ENCODE measurements at places on chromosomes 5 and 9.

DNA sequence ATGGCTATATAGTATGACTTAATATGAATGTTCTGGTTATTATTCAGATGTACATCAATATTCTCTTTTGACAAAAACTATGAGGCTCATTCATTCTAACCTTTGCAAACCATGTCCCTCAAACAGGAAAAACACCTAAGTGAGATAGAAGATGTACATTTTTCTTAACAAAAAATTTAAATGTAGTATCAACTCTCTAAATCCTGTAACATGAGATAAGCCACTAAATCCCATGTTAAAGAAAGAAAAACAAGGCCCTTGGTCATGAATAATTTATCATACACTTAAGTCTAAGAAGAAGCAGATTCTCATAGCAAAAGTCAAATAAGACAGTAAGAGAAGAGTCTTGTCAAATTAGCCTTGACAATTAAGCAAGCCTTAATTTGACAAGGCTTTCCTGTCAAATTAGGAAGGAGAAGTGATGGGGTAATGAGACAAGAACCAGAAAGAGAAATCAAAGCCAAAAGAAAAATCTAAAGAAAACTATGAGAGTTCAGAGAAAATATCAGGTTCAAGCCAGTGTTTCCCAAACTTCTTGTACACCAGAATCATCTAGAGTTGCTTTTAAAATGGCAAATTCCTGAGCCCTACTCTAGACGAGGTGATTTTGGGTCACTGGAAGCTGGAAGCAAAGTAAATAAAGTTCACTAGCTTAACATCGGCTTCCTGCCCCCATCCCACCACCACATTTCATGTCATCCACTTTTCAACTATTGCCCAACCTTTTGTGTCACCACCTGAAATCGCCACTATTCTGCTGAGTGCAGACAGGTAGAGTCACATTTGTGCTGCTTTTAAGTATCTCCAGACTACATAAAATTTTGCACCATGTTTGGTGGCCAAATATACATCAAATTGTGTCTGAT lies 76.5 kb downstream of the NR6A1 start:
- peak overlapping the region; percentile 65 for H3K27ac ChIP-seq
- DNase-seq: peak; percentile 79
- peaks cover 22% of the 10 kb centered on the region for H3K4me1 ChIP-seq
- no peak overlapping the region for H3K4me3 ChIP-seq
- no peaks in the 10 kb centered on the region for H3K27me3 ChIP-seq

- H3K4me1 ChIP-seq: no peaks in the 10 kb centered on the region
- H3K4me3 ChIP-seq: no peak overlapping the region
- H3K27me3 ChIP-seq: no peaks in the 10 kb centered on the region
- no peak overlapping the region for H3K27ac ChIP-seq
Observed at GRCh38 chr5:96615223-96615622, 47.0 kb upstream of the CAST start.

DNA sequence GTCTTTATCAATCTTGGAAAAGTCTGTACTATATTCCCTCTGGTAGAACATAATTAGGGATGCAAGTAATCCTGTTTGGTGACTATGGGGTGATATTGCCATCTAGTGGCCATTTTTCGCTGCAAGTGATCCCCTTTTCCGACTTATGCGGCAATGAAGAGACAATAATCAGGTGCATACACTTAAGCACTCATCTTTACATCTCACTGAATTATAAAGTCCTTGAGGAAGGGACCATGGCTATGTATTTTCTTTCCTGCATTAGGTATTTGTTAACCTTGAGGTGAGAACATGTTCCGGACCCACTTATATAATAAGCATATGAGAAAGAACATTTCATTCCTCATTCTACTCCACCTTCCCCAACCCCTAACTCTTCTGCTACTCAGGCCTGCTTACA lies 19.6 kb upstream of the LIX1 start:
- no peak overlapping the region for H3K27ac ChIP-seq
- H3K27me3 ChIP-seq: no peaks in the 10 kb centered on the region
- no peaks in the 10 kb centered on the region for H3K4me1 ChIP-seq
- H3K36me3 ChIP-seq: peaks cover 17% of the 10 kb centered on the region
- H3K4me3 ChIP-seq: no peak overlapping the region

DNA sequence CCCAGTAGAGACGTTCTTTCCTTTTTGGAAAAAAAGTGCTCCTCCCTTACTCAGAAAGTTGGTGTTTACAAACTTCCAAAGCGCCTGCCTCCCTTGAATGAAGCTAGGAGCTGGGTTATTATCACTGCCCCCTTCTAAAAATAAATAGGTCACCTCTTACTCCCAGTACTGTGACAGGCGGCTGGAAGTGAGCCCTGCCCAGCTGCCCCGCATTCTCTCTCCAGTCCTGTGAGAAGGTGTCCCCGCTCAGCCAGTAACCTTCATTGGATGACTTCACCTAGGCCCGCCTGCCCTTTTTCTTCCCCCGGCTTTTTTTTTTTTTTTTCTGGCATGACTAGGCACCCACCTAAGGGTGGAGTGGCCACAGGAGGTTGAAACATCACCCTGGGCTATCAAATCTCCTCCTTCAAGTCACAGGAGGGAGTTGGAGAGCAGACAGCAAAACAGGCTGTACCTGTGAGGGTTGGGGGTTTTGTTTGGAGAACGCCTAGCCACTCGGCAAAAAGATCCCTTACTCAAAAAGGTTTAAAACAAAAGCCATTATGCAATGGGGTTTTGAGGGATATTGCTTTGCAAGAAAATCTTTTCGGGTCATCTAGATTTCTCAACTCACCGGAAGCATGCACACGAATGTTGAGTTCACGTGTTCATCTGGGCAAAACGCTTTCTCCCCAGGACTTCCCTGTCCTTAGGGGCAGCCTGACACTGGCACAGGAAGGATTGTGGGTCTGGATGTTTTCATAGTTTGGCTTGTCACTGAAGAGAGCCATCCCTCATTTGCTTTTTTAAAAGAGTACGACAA lies 43.3 kb upstream of the ZNF622 start:
- DNase-seq: peak; percentile 34
- no peak overlapping the region for H3K4me3 ChIP-seq
- no peaks in the 10 kb centered on the region for H3K27me3 ChIP-seq
- no peaks in the 10 kb centered on the region for H3K4me1 ChIP-seq
- peak overlapping the region; percentile 44 for H3K27ac ChIP-seq

DNA sequence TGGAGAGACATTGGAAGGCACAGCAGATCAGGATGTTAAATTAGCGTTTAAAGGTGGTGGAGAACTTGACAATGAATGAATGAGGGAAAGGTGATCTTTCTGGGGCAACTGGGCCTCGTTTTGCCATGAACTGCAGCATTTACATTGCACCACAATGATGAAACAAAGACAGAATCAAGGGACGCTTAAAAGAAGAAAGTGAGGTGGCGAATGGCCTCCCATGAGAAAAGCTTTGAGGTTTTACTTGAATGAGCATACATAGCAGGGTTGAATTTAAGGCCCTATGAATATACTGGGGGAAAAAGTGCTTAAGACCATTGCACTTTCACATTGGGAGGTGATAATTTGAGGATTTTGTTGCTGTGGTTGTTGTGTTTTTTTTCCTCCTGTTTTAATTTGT lies 476.4 kb downstream of the ISL1 start:
- H3K27ac ChIP-seq: no peak overlapping the region
- no peaks in the 10 kb centered on the region for H3K36me3 ChIP-seq
- no peak overlapping the region for H3K4me3 ChIP-seq
- DNase-seq: no peak
- H3K4me1 ChIP-seq: no peaks in the 10 kb centered on the region
- no peaks in the 10 kb centered on the region for H3K27me3 ChIP-seq

DNA sequence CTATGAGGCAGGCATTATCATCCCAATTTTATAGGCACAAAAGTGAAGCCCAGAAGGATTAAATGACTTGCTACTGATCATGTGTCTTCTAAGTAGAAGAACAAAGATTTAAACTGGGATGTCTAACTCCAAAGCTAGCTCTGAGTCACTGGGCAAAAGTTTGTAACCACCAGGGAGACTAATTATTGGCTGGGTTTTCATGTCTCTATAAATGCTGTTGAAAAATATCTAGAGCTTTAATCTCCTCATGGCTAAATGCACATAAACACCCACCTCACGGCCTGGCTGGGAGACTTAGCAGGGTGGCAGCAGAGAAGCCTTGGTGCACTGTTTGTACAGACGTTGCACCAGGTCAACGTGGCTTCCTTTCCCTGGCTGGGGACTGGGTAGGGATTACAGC lies 144.6 kb downstream of the MELK start:
- no peak overlapping the region for H3K27ac ChIP-seq
- no peak for DNase-seq
- no peaks in the 10 kb centered on the region for H3K36me3 ChIP-seq
- H3K4me3 ChIP-seq: no peak overlapping the region

GRCh38 chr9:134631881-134632280 lies 9.7 kb upstream of the COL5A1 start:
- H3K27me3 ChIP-seq: no peaks in the 10 kb centered on the region
- no peak for DNase-seq
- H3K4me3 ChIP-seq: no peak overlapping the region
- no peak overlapping the region for H3K27ac ChIP-seq
- no peaks in the 10 kb centered on the region for H3K36me3 ChIP-seq

DNA sequence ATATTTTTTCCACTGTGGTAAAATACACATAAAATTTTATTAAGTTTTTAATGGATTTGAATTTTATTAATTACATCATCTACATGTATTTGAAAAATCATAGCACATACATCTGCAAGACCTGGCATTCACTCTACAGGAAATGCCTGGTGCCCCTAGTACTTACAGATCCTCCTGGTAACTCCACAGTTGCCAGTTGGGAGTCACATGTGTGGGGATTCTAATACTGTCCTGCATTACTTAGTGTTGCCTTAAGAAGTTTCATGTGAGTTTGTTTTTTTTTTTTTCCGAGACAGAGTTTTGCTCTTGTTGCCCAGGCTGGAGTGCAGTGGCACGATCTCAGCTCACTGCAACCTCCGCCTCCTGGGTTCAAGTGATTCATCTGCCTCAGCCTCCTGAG lies 18.1 kb downstream of the KDM3B start:
- no peak for DNase-seq
- no peaks in the 10 kb centered on the region for H3K27me3 ChIP-seq
- H3K4me1 ChIP-seq: peaks cover 6% of the 10 kb centered on the region
- no peak overlapping the region for H3K27ac ChIP-seq
- H3K4me3 ChIP-seq: no peak overlapping the region
- H3K36me3 ChIP-seq: peaks cover 10% of the 10 kb centered on the region

- H3K27me3 ChIP-seq: no peaks in the 10 kb centered on the region
- no peak overlapping the region for H3K27ac ChIP-seq
Observed at GRCh38 chr5:135655468-135655815, 76.7 kb upstream of the CXCL14 start.

DNA sequence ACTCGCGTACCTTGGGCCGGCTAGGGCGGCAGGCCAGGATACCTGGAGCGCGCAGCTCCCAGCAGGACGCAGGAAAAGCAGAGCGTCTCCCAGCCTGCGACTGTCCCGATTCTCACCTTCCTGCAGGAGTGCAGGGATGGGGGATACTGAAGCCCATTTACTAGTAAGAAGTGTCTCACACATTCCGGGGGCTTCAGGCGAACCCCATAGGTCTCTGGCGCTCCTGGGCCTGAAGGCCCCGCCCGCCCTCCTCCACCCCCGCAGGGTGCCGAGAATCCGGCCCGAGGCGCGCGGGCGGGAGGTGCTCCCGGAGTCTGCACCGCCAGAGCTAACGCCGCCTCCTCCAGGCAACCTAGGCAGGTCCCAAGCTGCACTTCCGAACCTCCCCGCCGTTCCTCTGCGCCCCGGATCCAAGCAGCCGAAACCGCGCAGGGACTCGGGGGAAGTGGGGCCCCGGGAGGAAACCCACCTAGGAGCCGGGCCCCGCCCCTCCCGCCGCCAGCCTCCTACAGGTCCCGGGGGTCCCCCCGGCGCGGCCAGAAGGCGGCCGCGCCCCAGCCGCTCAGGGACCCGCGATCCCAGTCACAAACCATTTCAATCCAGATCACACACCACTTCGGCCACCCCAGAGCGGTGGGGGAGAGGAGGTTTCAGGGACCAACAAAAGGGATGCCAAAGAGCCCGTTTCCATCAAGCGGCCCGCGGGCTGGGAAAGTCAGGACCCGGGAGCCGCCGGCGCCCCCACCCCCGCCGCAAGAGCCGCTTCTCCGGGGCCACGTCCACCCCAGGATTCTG lies 1.2 kb downstream of the ROR2 start:
- peaks cover 17% of the 10 kb centered on the region for H3K4me1 ChIP-seq
- H3K27ac ChIP-seq: no peak overlapping the region
- H3K36me3 ChIP-seq: no peaks in the 10 kb centered on the region
- H3K4me3 ChIP-seq: peak overlapping the region; percentile 70
- H3K27me3 ChIP-seq: peaks cover 6% of the 10 kb centered on the region

DNA sequence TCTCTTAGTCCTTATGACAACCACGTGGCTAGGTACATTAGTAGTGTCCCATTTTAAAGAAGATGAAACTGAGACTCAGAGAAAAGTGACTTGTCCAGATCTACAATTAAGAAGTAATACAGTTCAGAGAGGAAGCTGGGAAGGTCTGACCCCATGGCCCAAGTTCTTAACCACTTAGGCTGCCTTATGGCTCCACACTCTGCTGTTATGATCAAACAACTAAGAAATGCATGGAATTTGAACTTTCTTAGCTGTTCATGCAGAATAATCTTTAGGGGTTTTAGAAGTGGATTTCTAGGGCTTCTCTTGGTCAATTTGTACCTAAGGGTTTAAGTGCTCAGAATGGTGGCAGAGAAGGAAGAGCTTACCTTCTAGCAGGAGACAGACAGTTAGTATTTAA lies 128.0 kb upstream of the MSX2 start:
- peaks cover 9% of the 10 kb centered on the region for H3K4me1 ChIP-seq
- H3K4me3 ChIP-seq: no peak overlapping the region
- H3K27ac ChIP-seq: peak overlapping the region; percentile 33
- H3K27me3 ChIP-seq: no peaks in the 10 kb centered on the region
- no peaks in the 10 kb centered on the region for H3K36me3 ChIP-seq

DNA sequence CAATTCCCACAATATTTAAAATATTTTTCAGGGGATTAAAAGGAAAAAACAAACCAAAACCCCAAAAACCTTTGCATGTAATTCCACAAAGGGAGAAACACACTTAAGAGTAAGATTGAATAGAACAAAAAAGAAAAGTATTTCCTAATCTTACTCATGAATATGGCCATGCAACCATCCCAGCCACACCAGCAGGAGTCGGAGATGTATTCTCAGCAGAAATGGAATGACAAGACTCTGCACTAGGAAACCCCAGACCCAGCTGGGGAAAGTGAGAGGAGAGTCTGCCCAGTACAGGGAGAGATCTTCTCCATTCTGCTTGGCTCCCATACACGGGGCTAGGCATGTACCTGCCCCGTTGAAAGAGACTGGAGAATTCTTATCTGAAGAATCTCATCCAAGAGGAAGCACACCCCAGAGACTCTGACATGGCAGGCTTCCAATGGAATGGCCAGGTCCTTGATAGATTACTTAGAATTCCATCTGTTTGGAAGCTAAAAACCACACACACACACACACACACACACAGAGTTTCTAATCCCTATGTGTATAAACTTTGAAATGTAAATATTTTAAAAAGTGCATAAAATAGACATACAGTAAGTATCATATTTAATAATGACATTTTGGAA lies 118.8 kb downstream of the GADD45G start:
- no peak for DNase-seq
- no peaks in the 10 kb centered on the region for H3K27me3 ChIP-seq
- peaks cover 5% of the 10 kb centered on the region for H3K4me1 ChIP-seq
- no peak overlapping the region for H3K27ac ChIP-seq

All from trophoblast cell (in vitro differentiated cells and primary cell).